HT1080 (cell line): ENCODE measurements at places on chromosomes 7 and 10. TPM values are rescaled to one million over a fixed set of nuclear protein-coding genes. Genes with fewer than 3 reads are reported as not detected.

The ACSM6 gene
- total RNA-seq: not detected in 2 replicates

The TAF3 gene
- total RNA-seq: 2.6 and 3.1 TPM in 2 replicates

The GCK gene
- not detected in 2 replicates for total RNA-seq

The FAM25G gene
- total RNA-seq: not detected in 2 replicates

The OR2A12 gene
- not detected in 2 replicates for total RNA-seq

The NKX1-2 gene
- total RNA-seq: 0.05 TPM in 1 of 2 replicates, not detected in the other

The GAD2 gene
- total RNA-seq: not detected in 2 replicates

The MYOZ1 gene
- not detected in 2 replicates for total RNA-seq

The C10orf62 gene
- not detected in 2 replicates for total RNA-seq

The NCF1 gene
- total RNA-seq: not detected in 2 replicates

The GFRA1 gene
- not detected in 2 replicates for total RNA-seq

- no peak for DNase-seq
These were observed 57.6 kb downstream of the GTF2IRD1 start for GRCh38 chr7:74511345-74511744.

- no peak for DNase-seq
These were observed 82.6 kb downstream of the CACNB2 start for GRCh38 chr10:18222866-18223265.

DNA sequence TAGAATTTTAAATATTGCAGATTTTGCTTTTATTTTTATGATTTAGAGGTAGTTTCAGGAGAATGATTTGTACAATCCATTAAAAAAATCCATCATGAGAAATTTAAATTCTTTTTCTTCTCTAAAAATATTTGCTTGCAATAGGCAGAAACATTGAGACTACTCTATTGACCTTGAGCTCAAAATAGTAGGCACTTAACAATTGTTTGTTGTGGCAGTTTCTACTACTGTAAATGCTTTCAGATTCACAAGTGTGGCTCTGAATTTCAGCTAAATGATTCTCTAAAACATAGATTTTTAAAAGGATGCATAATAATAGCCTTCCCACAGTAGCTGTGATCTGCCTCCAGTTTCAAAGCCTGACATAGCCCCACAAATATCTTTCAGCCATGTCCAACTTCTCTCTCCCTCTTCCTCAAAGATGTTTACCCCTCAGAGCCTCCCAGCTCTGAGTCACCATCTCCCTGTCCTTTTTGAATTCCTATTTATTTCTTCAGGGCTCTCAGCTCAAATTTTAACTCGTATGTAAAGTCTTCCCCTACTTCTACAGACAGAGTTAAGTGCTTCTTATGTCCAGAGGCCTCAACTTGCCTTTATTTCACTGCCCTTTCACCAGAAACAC is 160.5 kb downstream of the AOAH start:
- DNase-seq: peak; percentile 3

DNA sequence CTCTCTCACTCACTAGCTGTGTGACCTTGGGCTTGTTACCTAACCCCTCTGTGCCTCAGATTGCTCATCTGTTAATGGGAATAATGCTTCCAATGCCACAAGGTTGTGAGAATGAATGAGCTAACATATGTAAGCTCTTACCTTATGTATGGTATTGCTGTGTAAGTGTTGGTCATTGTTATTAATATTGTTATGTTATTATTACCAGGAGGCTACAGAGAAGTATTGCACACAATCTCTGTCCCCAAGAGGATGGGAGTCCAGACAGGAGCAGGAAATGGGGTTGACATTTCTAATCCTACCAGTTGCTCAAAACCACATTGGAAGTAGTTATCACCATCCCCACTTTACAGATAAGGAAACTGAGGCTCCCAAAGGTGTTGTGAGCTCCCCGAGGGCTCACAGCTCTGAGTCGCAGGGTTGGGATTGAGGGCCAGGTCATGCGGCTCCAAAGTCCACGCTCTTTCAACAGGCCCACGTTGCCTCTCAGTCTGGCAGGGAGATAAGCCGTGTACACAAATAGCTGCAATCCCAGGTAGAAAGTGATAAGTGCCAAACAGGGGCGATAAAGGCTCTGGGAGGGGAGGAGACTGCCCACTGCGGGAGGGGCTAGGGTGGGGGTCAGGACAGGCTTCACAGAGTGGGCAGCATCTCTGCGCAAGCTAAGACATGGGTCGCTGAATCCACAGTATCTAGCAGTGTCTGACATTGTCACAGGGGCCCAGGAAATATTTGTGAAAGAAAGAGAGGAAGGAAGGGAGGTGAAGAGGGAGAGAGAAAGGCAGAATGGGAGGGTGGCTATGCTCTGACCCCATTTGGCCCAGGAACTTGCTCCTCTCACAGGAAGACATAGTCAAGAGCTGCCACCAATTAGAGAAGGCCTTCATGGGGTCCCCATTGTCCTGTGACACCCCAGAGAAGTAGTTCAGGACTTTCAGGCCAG is 9.6 kb upstream of the ZMIZ1 start:
- DNase-seq: no peak

DNA sequence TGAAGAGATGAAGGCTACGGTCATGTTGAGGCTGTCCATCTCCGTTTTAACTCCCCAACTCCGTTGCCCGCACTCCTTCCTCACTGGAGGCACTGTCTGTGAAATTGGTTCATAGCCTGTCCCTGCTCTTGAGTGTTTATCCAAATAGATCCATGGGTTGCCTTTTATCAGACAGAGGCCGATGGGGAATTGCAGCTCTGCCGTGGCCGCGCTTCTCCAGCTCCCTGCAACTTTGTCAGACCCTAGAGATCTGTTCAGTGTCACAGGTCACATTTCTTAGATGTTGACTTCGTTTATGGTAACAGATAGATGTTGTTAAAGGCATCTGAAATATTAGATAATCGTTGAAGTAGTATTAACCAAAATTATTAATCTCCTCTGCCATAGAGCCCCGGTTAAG is 14.7 kb downstream of the PPP2R2D start:
- DNase-seq: no peak

DNA sequence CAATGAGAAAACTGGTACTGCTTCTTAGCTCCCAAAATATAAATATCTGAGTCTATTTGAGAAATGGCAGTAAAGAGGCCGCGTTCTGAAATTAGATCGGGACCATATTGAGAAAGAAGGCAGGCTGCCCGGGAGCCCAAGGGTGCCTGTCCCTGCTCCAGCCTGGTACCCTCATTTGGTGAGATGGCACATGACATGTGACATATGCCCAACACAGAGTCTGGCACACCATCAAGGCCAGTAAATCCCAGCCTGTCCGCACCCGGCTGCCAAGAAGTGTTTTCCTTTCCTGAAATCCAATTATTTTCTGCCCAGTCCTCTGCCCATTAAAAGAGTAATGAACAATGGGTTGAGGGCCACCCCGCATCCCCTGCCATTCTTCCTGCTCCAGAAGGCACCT is 66.4 kb downstream of the CDH23 start:
- DNase-seq: no peak

DNA sequence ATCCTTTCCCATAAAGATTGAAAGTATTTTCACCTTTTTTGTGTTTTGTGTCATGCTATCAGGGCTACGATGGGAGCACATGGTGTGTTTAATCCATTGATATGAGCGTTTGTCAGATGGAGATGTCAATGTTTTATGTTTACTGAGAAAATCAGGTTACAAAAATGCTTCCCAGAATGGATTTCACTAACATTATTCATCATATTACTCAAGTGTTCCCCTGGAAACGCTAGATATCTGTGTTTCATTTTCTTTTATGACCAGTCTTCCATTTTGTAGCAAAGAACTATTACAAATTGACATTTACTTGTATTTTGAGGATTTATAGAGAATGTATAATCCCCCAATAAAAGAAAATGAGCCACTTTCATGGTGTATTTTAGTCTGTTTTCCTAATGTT is 293.5 kb upstream of the AKR1E2 start:
- peak; percentile 8 for DNase-seq

DNA sequence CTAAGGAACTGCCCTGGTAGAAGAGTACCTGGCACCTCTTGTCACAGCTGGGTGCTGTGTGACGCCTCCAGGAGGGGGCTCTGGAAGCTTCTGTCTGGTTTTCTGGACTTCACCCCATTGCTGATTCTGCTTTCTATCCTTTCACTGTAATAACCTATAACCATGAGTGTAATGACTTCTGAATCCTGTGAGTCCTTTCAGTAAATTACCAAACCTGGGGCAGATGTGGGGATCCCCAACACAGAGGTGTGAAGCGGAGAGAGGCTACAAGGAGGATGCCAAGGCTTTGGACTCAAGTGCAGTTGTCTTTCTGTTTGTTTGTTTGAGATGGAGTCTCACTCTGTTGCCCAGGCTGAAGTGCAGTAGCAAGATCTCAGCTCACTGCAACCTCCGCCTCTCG is 143.7 kb downstream of the SFMBT2 start:
- DNase-seq: no peak

DNA sequence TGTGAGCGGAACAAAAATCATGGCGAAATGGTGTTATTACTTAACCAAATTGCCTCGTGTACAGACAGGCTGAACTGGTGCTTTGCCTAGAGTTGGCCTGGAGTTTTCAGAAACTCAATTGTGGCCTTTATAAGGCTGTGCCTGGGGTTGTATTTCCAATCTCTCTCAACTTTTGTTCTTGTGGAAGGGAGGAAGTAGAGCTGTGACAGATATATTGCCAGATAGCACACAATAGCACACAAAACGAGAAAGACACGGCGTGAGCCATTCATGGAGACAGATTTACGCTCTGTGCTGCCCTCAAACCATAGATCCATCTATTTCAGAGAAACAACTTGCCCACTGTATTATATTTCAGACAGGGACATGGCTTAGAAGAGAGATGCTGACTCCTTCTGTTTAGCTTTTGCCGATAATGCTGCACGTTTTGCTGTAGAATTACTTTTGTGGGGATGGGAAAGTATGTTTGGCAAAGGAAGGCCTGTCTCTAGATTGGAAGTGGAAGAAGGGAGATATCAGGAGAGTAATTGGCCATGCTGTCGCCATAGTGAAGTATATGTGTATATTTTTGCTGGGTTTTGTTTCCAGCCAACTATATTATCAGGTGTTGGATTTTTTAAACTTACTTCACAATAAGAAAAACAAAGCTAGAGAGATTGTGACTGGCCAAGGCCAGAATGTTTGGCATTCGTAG is 80.4 kb downstream of the AUTS2 start:
- DNase-seq: no peak

DNA sequence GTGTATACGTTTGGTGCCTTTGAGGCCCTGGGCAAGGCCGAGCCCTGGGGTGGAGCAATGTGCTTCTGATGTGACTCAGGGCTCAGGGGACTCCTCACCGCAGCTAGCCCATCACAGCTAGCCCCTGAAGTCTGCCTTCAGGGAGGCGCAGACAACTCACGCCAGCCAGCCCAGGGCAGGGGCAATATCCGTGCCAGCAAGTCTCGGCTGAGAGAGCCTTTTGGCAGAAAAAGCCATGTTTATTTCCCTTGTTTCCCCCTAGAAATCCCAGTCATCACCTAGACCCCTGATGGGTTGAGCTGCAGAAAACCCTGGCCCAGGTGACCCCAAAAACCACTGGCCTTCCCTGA is 90.4 kb downstream of the CHST15 start:
- DNase-seq: no peak

DNA sequence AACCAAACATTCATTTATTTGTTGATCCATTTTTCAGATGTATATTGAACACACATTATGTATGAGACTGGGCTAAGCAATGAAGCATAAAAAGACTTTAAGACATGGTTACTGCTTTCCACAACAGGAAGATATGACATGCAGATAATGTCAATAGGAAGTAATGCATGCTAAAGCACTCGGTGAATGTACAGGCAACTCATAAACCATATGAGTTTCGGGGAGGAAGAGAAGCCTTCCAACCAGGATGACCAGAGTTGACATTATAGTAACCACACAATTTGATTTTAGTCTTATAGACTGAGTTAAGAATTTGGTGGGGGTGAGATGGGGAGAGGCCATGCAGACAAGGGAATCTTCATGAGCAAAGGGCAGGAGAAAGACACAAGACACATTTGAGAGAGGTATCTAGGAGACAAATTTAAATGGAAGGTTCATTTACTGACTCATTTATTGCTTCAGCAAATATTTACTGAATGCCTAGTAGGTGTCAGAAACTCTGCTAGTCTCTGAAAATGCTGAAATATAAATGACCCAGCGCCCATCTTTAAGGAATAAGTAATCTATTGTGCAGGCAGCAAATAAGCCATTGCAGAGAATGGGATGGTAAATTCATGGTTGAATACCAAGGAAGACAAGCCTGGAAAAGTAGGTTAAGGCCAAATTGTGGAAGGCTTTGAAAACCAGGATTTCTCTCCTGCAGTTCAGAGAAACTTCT is 19.0 kb upstream of the SLK start:
- no peak for DNase-seq

GRCh38 chr10:51000976-51001375 is 73.3 kb upstream of the PRKG1 start:
- no peak for DNase-seq

GRCh38 chr10:21740989-21741388 is 207.0 kb downstream of the MLLT10 start:
- no peak for DNase-seq

DNA sequence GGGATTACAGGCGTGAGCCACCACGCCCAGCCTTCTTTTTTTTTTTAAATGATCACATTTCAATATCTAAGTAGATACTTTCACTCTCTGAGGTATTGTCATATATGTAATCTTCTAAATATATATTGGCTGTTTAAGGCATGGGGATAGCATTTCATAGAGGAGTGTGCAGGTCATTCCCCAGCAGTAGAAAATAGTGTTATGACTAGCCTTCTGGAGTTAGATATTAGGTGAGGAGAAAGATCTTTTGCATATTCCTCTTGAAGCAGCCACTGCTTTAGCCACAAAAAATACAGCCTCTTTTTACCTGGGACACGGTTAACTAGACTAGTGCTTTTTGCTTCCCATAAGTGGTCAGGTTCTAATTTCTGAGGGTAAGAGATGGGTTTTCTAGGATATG is 28.9 kb downstream of the ADD3 start:
- no peak for DNase-seq

GRCh38 chr7:23373151-23374004 is 74.2 kb downstream of the MALSU1 start:
- peak; percentile 65 for DNase-seq

GRCh38 chr7:153496257-153496656 is 555.9 kb upstream of the DPP6 start:
- DNase-seq: no peak

GRCh38 chr7:82443547-82444219 is at the start of gene CACNA2D1:
CACNA2D1 (minus strand) TSS chr7:82443777.
- peak; percentile 71 for DNase-seq

GRCh38 chr7:157589680-157590079 is 252.9 kb downstream of the DNAJB6 start:
- DNase-seq: no peak

DNA sequence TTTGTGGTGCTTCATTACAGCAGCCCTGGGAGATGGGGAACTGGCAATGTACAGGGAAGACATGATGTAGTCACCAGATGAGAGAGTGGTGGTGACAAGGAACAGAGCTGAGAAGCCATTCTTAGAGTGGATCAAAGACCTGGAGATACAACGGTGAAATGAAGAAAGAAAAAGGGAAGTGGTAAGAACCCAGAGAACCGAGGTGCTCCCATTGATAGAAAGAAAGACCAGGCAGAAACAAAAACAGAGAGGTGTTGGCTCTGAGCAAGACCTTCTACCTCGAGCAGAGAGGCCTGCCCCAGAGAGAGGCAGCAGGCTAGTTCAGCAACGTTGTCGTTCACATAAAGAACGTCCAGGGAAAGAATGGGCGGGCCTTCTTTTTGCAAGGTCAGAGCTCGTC is 186.7 kb downstream of the ADAM12 start:
- DNase-seq: no peak

GRCh38 chr10:106571192-106571946 is 593.1 kb downstream of the SORCS1 start:
- DNase-seq: peak; percentile 51

GRCh38 chr10:31836569-31837406 is 91.8 kb downstream of the ARHGAP12 start:
- DNase-seq: peak; percentile 39
